ENCODE measurements at places on chromosomes 7 and 10. TPM values are rescaled to one million over a fixed set of nuclear protein-coding genes. Genes with fewer than 3 reads are reported as not detected.
A peak's percentile ranks its signal among the peaks of the same experiment; 100 is the strongest.

DNA sequence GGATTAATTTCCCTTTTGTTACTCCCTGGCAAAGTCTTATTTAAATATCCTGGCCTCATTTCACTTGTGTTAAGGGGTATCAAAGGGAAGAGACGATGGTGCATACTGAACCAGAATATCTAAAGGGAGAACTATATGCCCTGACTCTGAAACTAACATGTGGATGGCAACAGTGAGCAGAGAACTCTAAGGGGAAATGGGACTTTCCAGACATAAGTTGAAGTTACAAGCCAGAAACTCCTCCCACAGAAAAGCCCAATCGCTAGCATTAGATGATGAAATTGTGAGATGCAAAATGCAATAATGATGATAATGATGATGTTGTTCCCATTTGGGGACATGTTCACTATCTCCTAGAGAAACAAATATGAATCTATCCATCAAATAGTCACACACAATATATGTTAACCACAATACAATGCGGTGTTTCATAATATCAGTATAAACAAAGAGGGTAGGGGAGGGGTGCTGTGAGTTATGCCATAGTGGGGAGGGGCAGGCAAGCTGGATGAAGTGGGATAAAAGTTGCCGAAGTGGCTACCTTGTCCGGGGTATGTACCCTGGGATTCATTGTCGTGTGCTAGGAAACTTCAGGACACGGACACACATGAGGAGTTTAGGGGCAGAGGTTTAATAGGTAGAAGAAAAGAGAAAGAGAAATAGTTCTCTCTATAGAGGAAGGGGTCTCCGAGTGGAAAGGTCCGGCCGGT is 37.1 kb downstream of the TMEM229A start:
- H3K36me3 ChIP-seq, result no peaks in the 10 kb centered on the region
- no peaks in the 10 kb centered on the region for H3K27me3 ChIP-seq
- H3K4me1 ChIP-seq, result no peaks in the 10 kb centered on the region
- no peak for DNase-seq
- no peak overlapping the region for H3K4me3 ChIP-seq

GRCh38 chr7:101959829-101960228 is 142.4 kb downstream of the CUX1 start:
- H3K4me3 ChIP-seq, result no peak overlapping the region
- no peaks in the 10 kb centered on the region for H3K27me3 ChIP-seq
- DNase-seq, result no peak
- H3K36me3 ChIP-seq, result no peaks in the 10 kb centered on the region
- peaks cover 50% of the 10 kb centered on the region for H3K4me1 ChIP-seq
- no peak overlapping the region for H3K27ac ChIP-seq

GRCh38 chr7:32611201-32612099 is 116.2 kb downstream of the AVL9 start:
- no peaks in the 10 kb centered on the region for H3K36me3 ChIP-seq
- H3K4me3 ChIP-seq, result no peak overlapping the region
- DNase-seq, result no peak
- no peak overlapping the region for H3K27ac ChIP-seq

DNA sequence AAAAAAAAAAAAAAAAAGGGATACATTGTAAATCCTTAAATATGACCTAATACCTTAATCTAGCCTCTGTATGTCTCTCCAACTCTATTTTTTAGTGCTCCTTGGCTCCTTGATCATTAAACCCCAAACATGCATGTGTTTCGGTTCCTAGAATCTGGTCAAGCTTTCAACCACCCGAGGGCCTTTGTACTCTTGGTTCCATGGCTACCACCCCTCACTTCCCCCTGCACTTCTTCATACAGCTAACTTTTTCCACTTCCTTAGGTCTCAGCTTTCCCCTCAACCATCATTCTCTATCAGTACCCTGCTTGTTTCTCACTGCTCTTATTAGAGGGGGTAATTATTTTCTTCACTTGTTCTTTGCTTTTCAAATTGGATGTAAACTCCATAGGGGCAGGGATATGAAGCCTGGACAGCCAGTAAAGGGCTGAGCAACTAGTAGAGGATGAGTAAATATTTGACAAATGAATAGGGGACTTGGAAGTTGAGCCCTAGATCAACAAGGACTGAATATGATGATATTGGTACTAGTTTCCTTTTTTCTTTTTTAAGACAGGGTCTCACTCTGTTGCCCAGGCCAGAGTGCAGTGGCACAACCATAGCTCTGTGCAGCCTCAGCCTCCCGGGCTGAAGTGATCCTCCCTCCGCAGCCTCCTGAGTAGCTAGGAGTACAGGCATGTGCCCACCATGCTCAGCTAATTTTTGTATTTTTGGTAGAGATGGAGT is 4.3 kb upstream of the GDI2 start:
- peaks cover 4% of the 10 kb centered on the region for H3K4me1 ChIP-seq
- no peaks in the 10 kb centered on the region for H3K36me3 ChIP-seq
- no peaks in the 10 kb centered on the region for H3K27me3 ChIP-seq
- H3K4me3 ChIP-seq, result no peak overlapping the region
- no peak overlapping the region for H3K27ac ChIP-seq
- no peak for DNase-seq

DNA sequence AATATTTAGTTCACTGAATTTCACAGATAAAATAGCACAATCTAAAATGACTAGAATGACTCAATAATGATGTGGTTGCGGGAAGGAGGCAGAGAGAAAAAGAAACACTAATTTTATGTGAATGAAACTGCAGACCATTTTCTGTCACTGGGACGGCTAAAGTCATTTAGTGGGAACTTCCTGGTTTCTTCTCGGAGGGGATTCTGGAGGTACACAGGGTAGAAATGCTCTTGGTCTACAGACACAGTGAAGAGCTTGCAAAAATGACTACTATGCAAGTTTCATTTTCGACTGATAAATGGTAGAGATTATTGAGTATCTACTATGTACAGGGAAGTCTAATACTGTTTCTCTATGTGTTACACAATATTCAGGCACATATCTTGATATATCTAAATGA is 63.5 kb upstream of the LRRN3 start:
- H3K36me3 ChIP-seq, result no peaks in the 10 kb centered on the region
- H3K4me1 ChIP-seq, result peaks cover 10% of the 10 kb centered on the region
- DNase-seq, result no peak
- H3K4me3 ChIP-seq, result no peak overlapping the region
- H3K27ac ChIP-seq, result no peak overlapping the region
- no peaks in the 10 kb centered on the region for H3K27me3 ChIP-seq

GRCh38 chr10:72638586-72639440 is 12.9 kb upstream of the MICU1 start:
- peak; percentile 82 for DNase-seq
- peak overlapping the region; percentile 77 for H3K27ac ChIP-seq
- no peaks in the 10 kb centered on the region for H3K27me3 ChIP-seq
- H3K36me3 ChIP-seq, result no peaks in the 10 kb centered on the region

DNA sequence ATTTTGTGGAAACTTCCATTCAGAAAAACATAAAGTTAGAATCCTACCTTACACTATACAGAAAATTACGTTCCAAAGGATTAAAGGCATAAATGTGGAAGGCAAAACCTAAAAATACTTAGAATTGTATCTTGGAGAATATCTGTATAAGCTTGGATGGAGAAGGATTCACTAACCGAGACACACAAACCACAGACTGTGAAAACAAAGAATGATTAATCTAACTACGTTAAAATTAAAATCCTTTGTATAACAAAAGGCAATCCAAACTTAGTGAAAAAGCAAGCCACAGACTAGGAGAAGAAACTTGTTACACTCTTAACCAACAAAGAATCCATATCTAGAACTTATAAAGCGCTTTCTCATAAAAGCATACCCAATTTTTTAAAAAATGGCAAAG is 678.8 kb downstream of the INHBA start:
- H3K4me1 ChIP-seq, result no peaks in the 10 kb centered on the region
- H3K27ac ChIP-seq, result no peak overlapping the region
- no peaks in the 10 kb centered on the region for H3K27me3 ChIP-seq
- H3K36me3 ChIP-seq, result no peaks in the 10 kb centered on the region
- H3K4me3 ChIP-seq, result no peak overlapping the region

OR13A1 gene
- total RNA-seq, result not detected

DNA sequence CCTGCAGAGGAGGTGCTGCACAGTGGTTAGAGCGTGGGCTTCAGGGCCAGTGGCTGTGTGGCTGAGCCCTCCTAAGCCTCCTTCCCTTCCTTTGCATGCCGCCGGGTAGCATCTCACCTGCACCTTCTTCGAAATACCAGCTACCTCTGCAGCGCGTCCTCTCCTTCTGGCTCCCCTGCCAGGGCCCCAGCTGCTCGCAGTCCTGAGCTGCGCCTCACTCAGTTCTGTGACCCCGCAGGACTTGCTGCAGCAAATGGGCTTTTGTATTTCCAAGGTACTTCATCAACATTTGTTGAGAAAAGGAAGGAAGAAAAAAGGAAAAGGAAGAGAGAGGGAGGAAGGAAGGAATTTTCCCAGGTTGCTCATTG is 146.7 kb upstream of the PRR15 start:
- no peaks in the 10 kb centered on the region for H3K27me3 ChIP-seq
- no peak overlapping the region for H3K27ac ChIP-seq
- no peaks in the 10 kb centered on the region for H3K36me3 ChIP-seq

DNA sequence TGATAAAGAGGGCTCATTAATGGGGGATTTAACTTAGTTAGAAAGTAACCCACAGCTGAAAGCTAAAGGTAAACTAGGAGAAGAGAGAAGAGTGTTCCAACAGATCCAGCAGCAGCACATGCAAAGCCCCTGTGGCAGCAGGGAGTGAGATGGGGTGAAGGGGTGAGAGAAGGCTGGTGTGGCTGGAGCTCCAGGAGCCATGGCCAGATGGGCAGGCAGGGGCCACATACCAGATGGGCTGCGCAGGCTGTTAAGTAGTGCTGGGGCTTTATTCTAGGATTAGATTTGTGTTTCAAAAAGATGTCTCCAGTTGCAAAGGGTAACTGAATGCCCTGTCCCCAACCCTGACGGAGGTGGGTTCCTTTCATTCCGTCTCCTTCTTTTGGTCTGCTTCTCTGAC is 33.2 kb downstream of the HIF1AN start:
- no peak for DNase-seq
- no peak overlapping the region for H3K27ac ChIP-seq
- H3K4me3 ChIP-seq, result no peak overlapping the region

DNA sequence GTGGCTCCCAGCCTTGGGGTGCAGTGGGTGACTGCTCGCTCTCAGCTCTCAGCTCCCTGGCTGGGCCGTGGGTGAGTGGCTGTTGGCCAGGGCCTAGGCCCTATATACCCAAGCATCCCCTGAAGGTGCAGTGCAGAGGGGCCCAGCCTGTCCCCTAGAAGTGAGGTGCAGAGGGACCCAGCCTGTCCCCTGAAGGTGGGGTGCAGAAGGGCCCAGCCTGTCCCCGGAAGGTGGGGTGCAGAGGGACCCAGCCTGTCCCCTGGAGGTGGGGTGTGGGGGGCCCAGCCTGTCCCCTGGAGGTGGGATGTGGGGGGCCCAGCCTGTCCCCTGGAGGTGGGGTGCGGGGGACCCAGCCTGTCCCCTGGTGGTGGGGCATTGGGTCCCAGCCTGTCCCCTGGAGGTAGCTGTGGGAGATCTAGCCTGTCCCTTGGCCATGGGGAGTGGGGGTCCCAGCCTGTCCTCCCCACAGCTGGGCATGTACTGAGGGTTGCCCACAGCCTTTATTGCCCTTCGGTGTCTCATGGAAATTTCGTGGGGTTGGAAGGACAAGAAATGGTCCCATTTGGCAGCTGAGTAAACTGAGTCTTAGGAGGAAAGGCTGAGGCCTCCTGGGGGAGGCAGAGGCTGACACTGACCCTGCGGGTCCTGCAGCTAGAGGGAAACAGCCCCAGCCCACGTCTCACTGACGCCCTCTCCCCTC is 17.5 kb upstream of the LFNG start:
- no peak for DNase-seq
- H3K4me1 ChIP-seq, result peaks cover 7% of the 10 kb centered on the region
- no peak overlapping the region for H3K27ac ChIP-seq
- no peaks in the 10 kb centered on the region for H3K36me3 ChIP-seq

DNA sequence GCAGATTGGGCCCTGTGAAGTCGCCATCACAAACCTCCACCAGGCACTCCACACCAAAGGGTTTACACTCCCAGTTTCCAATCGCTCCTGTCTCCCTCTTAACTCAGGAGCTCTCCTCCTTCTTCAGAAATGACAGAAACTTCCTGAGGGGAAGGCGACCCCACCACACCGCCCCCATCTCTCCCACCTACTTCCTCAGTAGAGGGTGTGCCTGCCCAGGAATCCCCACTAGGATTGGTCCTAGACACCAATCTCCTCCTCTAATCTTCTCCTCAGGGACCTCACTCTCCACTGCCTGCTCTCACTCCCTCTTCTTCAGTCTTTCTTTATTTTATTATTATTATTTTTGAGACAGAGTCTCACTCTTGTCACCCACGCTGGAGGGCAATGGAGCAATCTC is 5.9 kb upstream of the INSIG1 start:
- no peaks in the 10 kb centered on the region for H3K36me3 ChIP-seq
- no peak overlapping the region for H3K4me3 ChIP-seq
- no peak for DNase-seq

GRCh38 chr7:31853380-31853779 is 166.4 kb downstream of the PPP1R17 start:
- no peak overlapping the region for H3K4me3 ChIP-seq
- DNase-seq, result peak; percentile 11
- no peaks in the 10 kb centered on the region for H3K36me3 ChIP-seq
- no peaks in the 10 kb centered on the region for H3K4me1 ChIP-seq
- no peaks in the 10 kb centered on the region for H3K27me3 ChIP-seq

DNA sequence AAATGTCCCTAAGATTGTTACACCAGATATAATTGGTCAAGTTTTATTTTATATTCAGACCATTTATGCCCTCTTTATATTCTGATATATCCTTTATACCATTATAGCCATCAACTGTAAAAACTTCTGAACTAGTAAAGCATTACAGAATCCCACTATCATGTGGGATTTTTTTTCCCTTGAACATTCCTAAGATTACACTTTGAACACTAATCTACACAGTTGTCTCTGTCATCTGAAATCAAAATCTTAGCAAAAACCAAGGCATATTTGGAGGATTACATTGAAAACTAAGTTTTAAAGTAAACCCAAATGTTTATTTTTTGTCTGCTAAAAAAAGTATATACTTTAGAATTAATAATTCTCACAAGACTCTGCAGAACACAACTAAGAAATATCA is 116.2 kb upstream of the GPR22 start:
- H3K36me3 ChIP-seq, result no peaks in the 10 kb centered on the region
- no peaks in the 10 kb centered on the region for H3K4me1 ChIP-seq
- no peak overlapping the region for H3K4me3 ChIP-seq
- no peak for DNase-seq
- H3K27ac ChIP-seq, result no peak overlapping the region
- no peaks in the 10 kb centered on the region for H3K27me3 ChIP-seq

DNA sequence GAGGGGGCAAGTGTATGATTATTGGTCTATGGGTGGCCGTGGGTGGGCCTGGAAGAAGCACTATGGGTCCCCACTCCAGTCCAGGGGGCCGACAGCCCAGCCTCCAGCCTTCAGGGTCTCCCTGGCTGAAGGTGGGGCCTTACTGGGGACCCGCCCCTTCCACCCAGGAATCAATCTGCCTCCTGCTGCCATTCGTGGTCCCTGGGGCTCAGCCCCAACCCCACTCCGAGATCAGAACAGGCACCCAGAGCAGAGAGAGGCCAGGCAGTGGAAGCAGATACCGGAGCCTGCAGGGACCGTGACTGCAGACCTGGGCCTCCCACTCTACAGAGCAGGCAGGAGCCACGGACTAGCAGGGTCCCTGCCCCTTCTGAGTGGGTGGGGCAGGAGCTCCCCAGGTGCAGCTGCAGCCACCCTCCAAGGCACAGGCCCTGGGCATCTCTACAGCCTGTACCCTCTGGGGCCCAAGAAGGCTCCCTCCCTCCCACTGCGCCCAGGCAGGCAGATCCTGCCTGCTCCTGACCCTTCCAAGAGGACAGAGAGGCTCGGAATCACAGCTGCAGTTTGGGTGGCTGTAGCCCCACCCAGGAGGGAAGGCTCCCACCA is 13.6 kb upstream of the FOXL3 start:
- no peaks in the 10 kb centered on the region for H3K4me1 ChIP-seq
- no peak overlapping the region for H3K4me3 ChIP-seq
- no peaks in the 10 kb centered on the region for H3K36me3 ChIP-seq
- peaks cover 18% of the 10 kb centered on the region for H3K27me3 ChIP-seq

GRCh38 chr10:113858541-113858940 is 4.1 kb downstream of the NHLRC2 start:
- no peaks in the 10 kb centered on the region for H3K27me3 ChIP-seq

RAB19 gene
- total RNA-seq, result not detected
